ENCODE measurements at places on chromosomes 12 and 14.
A peak's percentile ranks its signal among the peaks of the same experiment; 100 is the strongest.

GRCh38 chr12:76152181-76152807, 67.8 kb upstream of the NAP1L1 start:
- DNase-seq = no peak

DNA sequence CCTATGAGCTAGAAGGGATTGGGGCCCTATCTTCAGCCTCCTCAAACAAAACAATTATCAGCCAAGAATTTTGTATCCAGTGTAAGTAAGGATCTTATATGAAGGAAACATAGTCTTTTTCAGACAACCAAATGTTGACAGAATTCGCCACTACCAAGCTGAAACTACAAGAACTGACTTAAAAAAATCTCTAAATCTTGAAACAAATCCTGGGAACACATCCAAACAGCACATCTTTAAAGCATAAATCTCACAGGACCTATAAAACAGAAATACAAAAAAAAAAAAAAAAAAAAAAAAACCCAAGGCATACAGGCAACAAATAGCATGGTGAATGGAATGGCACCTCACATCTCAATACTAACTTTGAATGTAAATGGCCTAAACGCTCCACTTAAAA, 41.3 kb upstream of the LMNTD1 start:
- DNase-seq = peak; percentile 28

GRCh38 chr14:89171168-89171567, 245.9 kb downstream of the FOXN3 start:
- DNase-seq = no peak

GRCh38 chr12:79515530-79515935, 175.2 kb downstream of the PAWR start:
- DNase-seq = no peak

GRCh38 chr12:79161249-79161934, 296.8 kb downstream of the SYT1 start:
- DNase-seq = no peak

DNA sequence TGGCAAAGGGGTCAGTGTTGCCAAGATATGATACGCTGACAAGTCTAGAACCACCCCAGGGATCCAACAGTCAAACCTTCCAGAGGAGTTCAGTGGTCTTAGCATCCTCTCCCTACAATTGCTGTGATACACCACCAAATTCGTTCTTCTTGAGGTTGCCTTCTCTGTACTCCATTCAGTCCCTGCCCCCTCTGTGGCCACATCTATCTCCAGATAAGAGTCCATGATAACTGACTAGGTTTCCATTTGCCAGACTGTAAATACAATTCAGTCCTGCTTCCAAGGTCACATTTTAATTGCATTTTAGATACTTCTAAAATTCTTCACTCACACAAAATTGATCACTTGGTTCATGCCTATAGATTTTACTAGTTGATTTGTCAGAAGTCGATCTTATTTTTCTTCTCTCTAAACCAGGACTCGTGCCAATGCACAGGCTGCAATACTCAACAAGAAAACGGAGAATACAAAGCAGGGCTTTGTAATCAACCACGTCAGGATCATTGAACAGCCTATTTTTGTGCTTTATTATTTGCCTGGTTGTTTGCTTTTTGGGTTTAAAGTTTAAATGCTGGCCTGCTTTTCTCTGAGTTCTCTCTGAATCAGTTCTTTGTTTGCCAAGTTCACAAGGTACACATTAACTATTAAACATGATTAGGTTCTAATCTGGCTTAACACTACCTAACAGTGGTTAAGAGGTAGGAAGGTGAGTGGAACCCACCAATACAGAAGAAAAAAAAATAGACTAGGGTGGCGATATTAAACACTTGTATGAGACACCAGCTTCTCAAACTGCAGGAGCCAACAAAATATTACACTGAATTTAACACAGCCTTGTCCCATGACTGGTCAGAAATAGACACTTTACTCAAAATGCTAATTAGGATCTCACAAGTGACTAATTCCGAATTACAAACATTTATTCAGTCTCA, 5.3 kb upstream of the TSPAN8 start:
- no peak for DNase-seq

DNA sequence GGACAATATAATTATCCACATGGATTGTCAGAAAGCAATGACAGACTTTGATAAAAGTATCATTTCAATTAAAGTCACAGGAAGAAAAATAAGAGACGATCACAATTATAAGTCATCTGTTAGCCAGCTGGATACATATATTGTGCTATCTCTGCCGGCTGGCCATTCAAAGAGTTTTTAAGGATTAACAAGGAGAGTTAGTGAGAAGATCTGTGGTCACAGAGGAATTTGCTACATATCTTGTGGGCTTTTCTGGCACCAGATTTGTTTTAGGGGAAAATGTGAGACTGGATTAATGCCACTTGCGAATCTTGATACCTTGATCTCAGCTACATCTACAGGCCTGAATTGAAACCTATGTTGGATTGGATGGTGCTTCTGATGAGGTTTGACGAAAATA, 90.9 kb upstream of the MANSC4 start:
- DNase-seq = peak; percentile 46

GRCh38 chr12:117361347-117361751, at the start of gene NOS1:
Gene NOS1, minus strand, starts transcription at chr12:117361626. Its CDS starts 30,557 bp downstream, at chr12:117331069.
- DNase-seq = no peak

- DNase-seq = peak; percentile 86
Observed at GRCh38 chr12:124904306-124905098, 9.9 kb downstream of the UBC start.

- DNase-seq = no peak
Observed at GRCh38 chr14:65079201-65079600, 23.1 kb downstream of the MAX start.

GRCh38 chr14:34374998-34375740, 86.9 kb downstream of the SPTSSA start:
- DNase-seq = no peak

- DNase-seq = no peak
Observed at GRCh38 chr12:102144221-102144620, 24.2 kb downstream of the PARPBP start.

- DNase-seq = no peak
Observed at GRCh38 chr12:58592475-58593207, 327.7 kb downstream of the LRIG3 start.

- no peak for DNase-seq
Observed at GRCh38 chr14:69183735-69184134, 7.6 kb upstream of the EXD2 start.

DNA sequence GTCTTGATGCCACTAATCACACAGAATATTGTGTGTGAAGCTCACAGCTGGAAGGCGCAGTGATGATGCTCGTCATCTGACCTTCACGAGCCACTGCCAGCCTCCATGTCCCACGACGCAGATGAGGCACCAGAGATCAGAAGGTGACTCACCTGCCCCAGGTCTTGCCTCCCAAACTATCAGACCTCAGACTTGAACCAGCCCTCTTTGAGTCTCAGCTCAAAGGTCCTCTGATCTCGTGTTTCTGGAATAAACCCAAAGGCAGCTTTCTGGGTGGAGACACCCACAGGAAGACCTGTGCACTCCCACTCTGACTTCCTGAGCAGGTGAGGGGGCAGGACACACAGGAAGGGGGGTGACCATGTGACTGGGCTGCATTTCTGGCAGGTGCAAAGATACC, 19.6 kb upstream of the CHGA start:
- DNase-seq = no peak

GRCh38 chr12:107715780-107716179, 30.2 kb downstream of the PWP1 start:
- DNase-seq = no peak

- DNase-seq = peak; percentile 59
Observed at GRCh38 chr12:46430340-46430948, 57.9 kb upstream of the SLC38A2 start.

DNA sequence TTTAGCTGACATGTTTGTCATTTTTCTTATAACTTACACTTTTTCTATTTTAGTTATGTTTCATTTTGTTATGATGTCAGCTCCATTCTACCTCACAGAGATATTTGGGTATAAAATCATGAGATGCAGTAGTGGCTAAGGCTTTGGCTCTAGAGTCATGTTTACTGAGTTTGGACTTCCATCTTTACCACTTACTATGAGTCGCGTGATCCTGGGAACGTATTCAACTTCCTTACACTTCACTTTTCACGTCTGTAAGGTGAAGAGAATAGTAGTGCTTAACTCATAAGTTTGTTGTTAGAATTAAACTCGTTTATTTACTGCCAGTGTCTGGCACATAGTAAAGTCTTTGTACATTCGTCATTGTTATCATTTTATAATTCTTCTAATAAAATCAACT, 126.3 kb downstream of the ERC1 start:
- no peak for DNase-seq

All from AG09309 (cell line).